ENCODE measurements at places on chromosomes 11 and 22. TPM values are rescaled to one million over a fixed set of nuclear protein-coding genes. Genes with fewer than 3 reads are reported as not detected.

The LTO1 gene
- 38.4 TPM for polyA plus RNA-seq

The RIC8A gene
- polyA plus RNA-seq = 64.5 TPM

The ABTB2 gene
- 9.2 TPM for polyA plus RNA-seq

The RBFOX2 gene
- polyA plus RNA-seq = 28.5 TPM

The TRIM66 gene
- 9.9 TPM for polyA plus RNA-seq

- H3K4me1 ChIP-seq = peaks cover 16% of the 10 kb centered on the region
- peak overlapping the region; percentile 98 for H3K27ac ChIP-seq
- H3K27me3 ChIP-seq = no peaks in the 10 kb centered on the region
- peak overlapping the region; percentile 78 for H3K4me3 ChIP-seq
Measured at GRCh38 chr22:32475468-32476010, 928 bp downstream of the FBXO7 start.

GRCh38 chr11:72805216-72805615, 9.0 kb upstream of the ATG16L2 start:
- no peaks in the 10 kb centered on the region for H3K27me3 ChIP-seq
- H3K4me1 ChIP-seq = no peaks in the 10 kb centered on the region
- H3K36me3 ChIP-seq = peaks cover 4% of the 10 kb centered on the region
- H3K27ac ChIP-seq = no peak overlapping the region
- H3K4me3 ChIP-seq = no peak overlapping the region
- no peak for DNase-seq

DNA sequence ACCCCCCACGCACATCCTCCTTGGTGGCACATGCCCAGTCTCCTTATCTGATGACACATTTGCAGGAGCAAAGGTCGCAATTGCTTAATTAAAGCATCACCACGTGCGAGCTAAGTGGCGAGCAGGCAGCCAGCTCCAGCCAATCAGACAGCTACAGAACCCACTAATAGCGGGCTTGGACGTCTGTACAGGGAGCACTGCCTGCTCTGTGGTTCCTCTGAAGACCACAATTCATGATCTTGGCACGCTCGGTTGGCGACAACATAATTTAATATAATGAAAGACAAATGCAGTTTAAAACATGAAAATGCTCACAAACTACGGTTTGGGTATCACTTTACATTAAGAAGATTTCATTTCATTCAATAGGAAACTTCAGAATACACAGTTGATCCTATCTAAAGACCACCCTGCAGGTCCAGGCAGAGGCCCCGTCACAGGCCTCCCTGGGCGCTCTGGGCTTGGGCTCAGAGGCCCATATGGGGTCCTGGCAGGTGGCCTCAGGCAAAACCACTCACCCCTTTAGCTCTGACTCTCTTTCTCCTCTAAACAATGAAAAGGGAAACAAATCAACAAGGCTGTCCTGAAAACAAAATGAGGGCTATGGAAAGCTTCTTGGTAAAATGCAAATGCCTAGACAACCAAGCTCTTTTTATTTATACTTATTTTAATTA, 10.4 kb downstream of the PACSIN2 start:
- DNase-seq = no peak
- H3K4me3 ChIP-seq = no peak overlapping the region
- peak overlapping the region; percentile 27 for H3K27ac ChIP-seq
- peaks cover 76% of the 10 kb centered on the region for H3K4me1 ChIP-seq

- H3K4me3 ChIP-seq = no peak overlapping the region
- no peaks in the 10 kb centered on the region for H3K36me3 ChIP-seq
- H3K27me3 ChIP-seq = no peaks in the 10 kb centered on the region
Measured at GRCh38 chr22:27827604-27828587, 26.3 kb upstream of the MN1 start.

- peak overlapping the region; percentile 86 for H3K27ac ChIP-seq
- H3K4me1 ChIP-seq = peaks cover 45% of the 10 kb centered on the region
- H3K4me3 ChIP-seq = no peak overlapping the region
- H3K36me3 ChIP-seq = no peaks in the 10 kb centered on the region
- no peaks in the 10 kb centered on the region for H3K27me3 ChIP-seq
Measured at GRCh38 chr11:1531449-1532013, 40.5 kb downstream of the DUSP8 start.

GRCh38 chr11:57413681-57414080, 13.2 kb downstream of the SLC43A3 start:
- H3K36me3 ChIP-seq = peaks cover 83% of the 10 kb centered on the region
- DNase-seq = no peak
- H3K4me3 ChIP-seq = no peak overlapping the region
- H3K27ac ChIP-seq = no peak overlapping the region

DNA sequence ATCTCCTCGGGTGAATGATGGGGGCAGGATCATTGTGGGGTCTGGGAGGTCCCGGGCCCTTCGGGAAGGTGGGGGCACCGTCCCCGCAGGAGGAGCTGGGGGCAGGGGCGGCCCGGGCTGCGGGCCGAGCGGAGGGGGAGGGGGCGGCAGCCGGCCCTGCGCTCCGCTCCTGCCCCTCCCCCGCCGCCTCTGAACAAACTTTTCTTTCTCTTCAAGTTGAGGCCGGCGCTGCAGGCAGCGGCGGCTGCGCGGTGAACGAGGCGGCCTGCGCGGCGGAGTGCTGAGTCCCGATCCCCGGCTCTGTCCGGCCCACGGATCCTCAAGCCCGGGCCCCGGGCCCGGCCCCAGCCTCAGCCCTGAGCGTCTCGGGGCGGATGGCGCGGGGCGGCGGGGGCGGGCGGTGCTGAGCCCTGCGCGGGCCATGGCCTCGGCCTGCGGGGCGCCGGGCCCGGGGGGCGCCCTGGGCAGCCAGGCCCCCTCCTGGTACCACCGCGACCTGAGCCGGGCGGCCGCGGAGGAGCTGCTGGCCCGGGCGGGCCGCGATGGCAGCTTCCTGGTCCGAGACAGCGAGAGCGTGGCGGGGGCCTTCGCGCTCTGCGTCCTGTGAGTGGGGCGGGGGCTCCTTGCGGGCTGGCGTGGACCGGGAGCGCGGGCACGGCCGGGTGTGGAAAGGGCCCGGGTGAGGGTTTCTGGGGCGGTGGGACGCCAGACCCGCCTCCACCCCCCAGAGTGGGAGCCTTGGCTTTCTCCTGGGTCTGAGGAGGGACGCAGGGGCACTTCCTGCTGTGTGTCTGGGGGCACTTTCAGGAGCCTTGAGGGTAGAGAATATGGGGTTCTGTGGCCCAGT, at the start of gene INPPL1:
TSS of gene INPPL1 (plus strand) at position 204 of the 847 bp plus-strand sequence. CDS start at position 422, 218 bp downstream.
- peaks cover 22% of the 10 kb centered on the region for H3K36me3 ChIP-seq
- no peaks in the 10 kb centered on the region for H3K27me3 ChIP-seq
- H3K4me1 ChIP-seq = peaks cover 14% of the 10 kb centered on the region
- H3K27ac ChIP-seq = peak within 1 kb of the TSS; percentile 92
- peak; percentile 73 for DNase-seq

GRCh38 chr11:111361874-111362273, 17.2 kb downstream of the POU2AF1 start:
- no peak overlapping the region for H3K27ac ChIP-seq
- no peaks in the 10 kb centered on the region for H3K36me3 ChIP-seq
- no peak overlapping the region for H3K4me3 ChIP-seq
- no peak for DNase-seq
- H3K27me3 ChIP-seq = no peaks in the 10 kb centered on the region

- H3K36me3 ChIP-seq = no peaks in the 10 kb centered on the region
- DNase-seq = no peak
- no peak overlapping the region for H3K27ac ChIP-seq
- no peak overlapping the region for H3K4me3 ChIP-seq
- H3K27me3 ChIP-seq = no peaks in the 10 kb centered on the region
- H3K4me1 ChIP-seq = peaks cover 12% of the 10 kb centered on the region
Measured at GRCh38 chr11:3167143-3168119, 2.3 kb upstream of the OSBPL5 start.

DNA sequence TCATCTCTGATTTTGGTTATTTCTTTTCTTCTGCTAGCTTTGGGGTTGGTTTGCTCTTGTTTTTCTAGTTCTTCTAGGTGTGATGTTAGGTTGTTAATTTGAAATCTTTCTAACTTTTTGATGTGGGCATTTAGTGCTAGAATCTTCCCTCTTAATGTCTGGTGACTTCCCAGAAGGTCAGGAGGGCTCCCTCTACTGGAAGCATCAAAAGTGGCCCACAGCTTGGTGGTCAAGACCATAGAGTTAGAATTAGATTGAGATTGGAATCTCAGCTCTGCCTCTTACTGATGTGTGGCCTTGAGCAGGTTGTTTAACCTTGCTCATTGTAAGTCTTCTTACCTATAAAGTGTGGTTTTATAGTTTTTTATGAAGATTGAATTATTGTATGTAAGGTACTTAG, 99.3 kb downstream of the FDX1 start:
- no peak overlapping the region for H3K4me3 ChIP-seq
- no peak overlapping the region for H3K27ac ChIP-seq
- H3K36me3 ChIP-seq = no peaks in the 10 kb centered on the region
- H3K27me3 ChIP-seq = no peaks in the 10 kb centered on the region

- no peak for DNase-seq
- H3K27ac ChIP-seq = no peak overlapping the region
- no peaks in the 10 kb centered on the region for H3K36me3 ChIP-seq
- H3K4me3 ChIP-seq = no peak overlapping the region
- no peaks in the 10 kb centered on the region for H3K27me3 ChIP-seq
- no peaks in the 10 kb centered on the region for H3K4me1 ChIP-seq
Measured at GRCh38 chr11:94455861-94456260, 37.8 kb downstream of the MRE11 start.

DNA sequence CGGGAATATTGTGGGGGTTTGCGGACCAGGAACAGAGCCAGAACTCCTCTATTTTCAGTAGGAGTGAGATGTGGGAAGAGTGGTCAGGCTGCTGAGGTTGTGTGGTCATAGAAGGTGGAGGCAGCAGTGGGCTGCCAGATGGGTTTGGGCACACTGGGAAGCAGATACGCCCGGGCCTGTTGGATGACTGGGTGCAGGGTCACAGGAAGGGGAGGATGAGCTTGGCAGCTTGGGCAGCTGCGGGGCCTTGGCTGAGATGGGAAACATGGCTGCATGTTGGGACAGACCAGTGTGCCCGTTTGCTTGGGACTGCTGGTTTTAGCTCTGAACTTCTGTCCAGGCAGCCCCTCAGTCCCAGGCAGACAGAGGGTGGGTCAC, 11.4 kb downstream of the SHANK3 start:
- no peaks in the 10 kb centered on the region for H3K27me3 ChIP-seq
- H3K27ac ChIP-seq = no peak overlapping the region
- no peak overlapping the region for H3K4me3 ChIP-seq
- H3K36me3 ChIP-seq = no peaks in the 10 kb centered on the region

DNA sequence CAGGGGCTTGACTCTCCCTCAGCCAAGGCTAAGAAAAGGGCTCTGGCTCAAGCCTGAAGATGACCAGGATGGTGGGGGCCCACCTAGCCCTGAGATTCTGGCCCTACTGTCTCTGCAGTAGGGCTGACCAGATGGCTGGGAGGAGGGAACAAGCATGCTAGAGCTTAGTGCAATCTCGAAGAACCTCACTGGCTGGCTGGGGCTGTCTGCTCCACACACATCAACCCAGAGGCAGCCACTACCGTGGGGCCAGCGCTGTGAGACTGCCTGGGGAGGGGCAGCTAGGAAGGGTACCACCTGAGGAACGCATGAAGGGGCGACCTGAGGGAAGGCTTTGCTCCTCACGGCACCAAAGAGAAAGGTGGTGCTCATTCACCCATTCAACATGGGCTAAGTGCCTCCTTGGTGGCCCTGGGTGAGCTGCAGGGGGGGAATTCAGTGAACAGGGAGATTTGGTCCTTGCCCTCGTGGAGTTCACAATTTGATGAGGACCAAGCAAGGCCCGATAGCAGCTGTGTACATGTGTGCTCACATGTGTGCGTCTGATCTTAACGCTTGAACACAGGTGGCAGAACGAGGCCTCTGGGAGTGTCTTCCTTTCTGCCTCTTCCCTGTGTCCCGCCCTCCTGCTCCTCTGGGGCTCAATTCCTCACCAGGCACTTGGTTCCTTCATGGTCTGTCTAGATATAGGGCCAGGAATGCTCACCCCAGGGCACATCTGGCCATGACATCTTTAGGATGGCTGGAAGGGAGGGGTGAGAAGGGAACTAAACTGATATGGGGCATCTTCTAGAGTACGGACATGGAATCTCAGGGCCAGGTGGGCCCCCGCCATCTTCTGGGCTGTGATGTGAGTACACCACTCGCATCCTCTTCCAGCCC, 102.3 kb upstream of the PITPNB start:
- peaks cover 20% of the 10 kb centered on the region for H3K4me1 ChIP-seq
- no peak overlapping the region for H3K4me3 ChIP-seq
- no peaks in the 10 kb centered on the region for H3K27me3 ChIP-seq
- no peak overlapping the region for H3K27ac ChIP-seq
- peak; percentile 16 for DNase-seq

DNA sequence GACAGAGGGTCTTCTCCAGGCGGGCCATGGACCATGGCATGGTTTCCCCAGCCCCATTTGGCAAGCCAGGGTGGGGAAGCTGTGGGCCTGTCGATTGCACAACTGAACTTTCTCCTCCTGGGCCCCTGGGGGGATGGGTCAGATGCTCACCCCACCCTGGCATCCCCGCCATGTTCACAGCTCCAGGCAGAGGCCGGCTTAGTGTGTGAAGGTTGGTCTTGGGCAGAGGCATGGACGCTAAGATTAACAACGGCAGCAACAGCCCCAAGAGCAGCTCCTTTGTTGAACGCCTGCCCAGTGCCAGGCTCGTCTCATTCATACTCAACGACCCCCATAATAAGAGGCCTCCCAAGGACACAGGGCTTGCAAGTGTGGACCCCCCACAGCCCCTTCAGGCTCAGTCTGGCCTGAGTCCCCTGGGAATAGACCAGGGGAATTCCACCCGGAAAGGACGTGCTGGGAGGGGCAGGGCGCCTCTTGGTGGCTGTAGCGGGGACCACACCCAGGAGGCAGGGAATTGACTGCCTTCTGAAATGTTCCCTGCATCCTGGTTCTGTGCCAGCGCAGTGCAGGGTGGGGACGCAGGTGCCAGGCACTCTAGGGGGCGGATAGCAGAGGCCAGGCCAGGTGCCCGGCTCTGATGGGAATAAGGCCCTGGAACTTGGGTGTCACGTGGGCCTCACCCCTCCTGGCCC, 8.3 kb downstream of the TSPO start:
- no peaks in the 10 kb centered on the region for H3K36me3 ChIP-seq
- no peaks in the 10 kb centered on the region for H3K27me3 ChIP-seq
- H3K27ac ChIP-seq = no peak overlapping the region
- peaks cover 15% of the 10 kb centered on the region for H3K4me1 ChIP-seq

- H3K4me3 ChIP-seq = no peak overlapping the region
- no peak for DNase-seq
- H3K27me3 ChIP-seq = no peaks in the 10 kb centered on the region
- no peak overlapping the region for H3K27ac ChIP-seq
- H3K36me3 ChIP-seq = no peaks in the 10 kb centered on the region
Measured at GRCh38 chr11:38818720-38819119, 2220.7 kb upstream of the RAG2 start.

DNA sequence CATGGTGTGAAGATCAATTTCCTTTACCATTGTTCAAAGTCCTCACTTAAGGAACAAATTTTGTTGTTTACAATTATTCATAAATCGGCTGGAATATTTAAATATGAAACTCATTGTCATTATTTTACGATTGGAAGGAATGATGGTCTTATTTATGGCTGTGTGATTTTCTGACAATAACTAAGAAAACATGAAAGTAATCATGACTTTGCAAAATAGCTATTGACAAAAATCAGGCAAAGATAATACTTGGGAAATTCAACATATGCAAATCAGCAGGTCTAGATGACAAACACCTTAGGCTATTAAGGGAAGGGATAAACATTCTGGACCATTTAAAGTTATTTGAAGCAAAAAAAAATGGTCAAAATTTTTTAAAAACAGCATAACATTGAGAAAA, 654.8 kb upstream of the CNTN5 start:
- H3K36me3 ChIP-seq = no peaks in the 10 kb centered on the region
- H3K27me3 ChIP-seq = no peaks in the 10 kb centered on the region
- no peak overlapping the region for H3K27ac ChIP-seq
- no peak for DNase-seq
- H3K4me1 ChIP-seq = no peaks in the 10 kb centered on the region

All from adrenal gland (tissue), 19 donors.